Stimulated activated CD4-positive, alpha-beta T cell treated with anti-CD3 and anti-CD28 coated beads, Interleukin-4, amount 100 ng/mL, for 4 hours (primary cell): ENCODE measurements at places on chromosomes 16 and 17.

DNA sequence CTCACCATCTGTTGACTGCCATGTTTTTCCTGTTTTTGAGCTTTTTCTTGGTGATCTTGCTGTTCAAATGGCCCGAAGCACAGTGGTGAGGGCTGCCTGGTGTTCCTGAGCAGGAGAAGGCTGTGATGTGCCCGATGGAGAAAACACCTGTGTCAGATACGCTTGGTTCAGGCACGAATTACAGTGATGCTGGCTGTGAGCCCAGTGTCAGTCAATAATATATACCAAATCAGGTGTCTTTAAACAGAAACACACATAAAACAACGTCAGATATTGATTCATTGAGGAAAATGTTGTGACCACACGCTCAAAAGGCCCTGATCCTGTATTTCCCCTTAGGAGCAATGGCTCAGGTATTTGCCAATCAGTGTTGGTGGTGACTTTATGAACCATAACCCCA lies 111.7 kb downstream of the SDR42E1 start:
- DNase-seq = no peak

- DNase-seq = no peak
Observed at GRCh38 chr16:17556276-17557052, 85.7 kb upstream of the XYLT1 start.

DNA sequence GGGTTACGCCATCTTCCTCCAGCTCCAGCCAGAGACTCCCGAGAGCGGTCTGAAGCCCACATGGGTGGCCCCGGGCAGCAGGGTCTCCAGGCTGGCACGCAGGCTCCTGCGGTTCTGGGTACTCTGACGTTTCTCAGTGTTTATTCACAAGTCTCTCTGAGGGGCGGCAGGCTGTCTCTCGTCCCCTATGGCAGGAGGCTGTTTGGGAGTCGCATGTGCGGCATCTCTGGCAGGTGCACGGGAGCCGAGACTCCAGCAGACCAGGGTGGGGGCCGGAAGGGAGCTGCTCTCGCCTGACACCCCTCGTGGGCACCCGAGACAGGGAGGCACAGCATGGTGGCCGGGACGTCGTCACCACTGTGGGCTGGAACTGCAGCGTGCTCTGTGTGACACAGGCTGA lies 48.1 kb downstream of the ZNF778 start:
- no peak for DNase-seq

- DNase-seq = no peak
Observed at GRCh38 chr17:72145962-72146361, 25.1 kb downstream of the SOX9 start.

DNA sequence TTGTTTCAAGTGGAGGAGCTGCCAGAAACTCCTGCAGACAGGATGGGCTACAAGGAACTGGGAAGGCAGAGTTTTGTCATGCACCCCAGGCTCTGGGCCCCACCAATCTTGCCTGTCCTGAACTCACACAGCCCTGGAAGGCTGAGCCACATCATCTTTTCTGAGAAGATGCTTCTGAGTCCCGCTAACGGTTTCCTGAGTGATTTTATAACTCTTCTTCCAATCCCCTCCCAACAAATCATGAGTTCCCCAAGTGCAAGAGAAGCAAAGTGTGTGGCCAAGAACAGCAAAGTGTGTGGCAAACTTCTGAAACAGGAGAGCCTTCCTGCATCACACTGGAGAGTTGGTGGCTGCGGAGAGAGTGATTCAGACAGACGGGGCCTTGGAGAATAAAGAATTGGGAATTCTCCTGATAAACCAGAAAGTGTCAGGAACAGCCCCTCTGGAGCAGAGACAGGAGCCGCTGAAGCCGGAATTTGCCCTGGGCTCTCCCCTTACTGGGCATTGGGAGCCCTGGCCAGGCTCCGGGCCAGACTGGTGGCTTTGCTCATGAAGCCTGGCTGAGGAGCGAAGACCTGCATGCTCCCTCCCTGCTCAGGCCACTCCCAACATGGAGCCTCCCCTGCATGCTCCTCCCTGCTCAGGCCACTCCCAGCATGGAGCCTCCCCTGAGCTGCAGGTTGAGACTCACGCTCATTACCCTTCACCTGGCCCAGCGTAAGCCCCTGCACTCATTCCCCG lies 47.2 kb downstream of the PITPNM3 start:
- DNase-seq = no peak

DNA sequence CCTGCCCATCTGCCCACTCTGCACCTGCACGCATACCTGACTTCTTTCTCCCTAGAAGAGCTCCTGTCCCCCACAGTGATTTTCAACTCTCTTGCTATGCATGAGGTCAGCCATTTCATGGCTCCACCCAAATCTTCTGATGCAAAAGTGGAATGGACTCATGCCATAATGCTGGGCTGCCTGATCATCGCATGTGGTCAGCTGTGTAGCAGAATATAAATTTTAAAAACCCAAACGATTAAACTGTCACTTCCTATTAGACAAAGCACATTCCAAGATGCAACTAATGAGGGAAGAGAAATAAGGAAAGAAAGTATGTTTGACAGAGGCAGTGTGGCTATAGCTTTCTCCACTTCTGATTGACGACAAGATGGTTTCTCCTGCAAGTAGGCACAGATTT lies 26.1 kb downstream of the GRIN2A start:
- DNase-seq = no peak

GRCh38 chr17:76345377-76345974 lies 8.2 kb downstream of the PRPSAP1 start:
- DNase-seq = no peak

DNA sequence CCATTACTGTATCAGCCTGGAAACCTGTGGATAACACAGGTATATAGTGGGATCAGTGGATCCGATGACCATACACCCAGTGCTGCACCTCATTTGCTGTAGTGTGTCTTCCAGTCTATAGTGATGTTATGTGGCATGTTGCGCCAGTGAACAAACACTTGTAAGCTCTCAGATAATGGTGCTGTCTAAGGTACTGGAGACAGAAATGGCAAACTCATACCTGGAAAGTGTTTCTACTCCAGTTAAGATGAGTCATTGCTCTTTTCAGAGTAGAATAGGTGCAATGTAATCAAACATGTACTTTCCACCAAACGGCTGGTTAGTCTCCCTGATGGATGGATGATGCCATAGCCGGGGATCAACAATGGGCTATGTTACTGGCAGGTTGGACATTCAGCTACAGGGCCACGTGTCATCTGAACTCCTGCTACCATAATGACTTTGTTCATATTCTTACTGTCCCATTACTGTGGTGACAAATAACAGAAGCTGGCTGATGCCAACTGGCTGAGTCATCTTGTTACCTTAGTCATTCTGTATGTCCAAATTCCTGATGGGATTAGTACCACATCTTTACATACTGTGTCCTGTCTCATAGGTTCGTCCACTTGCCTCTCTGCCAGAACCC lies 6.3 kb downstream of the CCL11 start:
- DNase-seq = no peak

- no peak for DNase-seq
Observed at GRCh38 chr17:5854871-5855554, 215.2 kb upstream of the WSCD1 start.

DNA sequence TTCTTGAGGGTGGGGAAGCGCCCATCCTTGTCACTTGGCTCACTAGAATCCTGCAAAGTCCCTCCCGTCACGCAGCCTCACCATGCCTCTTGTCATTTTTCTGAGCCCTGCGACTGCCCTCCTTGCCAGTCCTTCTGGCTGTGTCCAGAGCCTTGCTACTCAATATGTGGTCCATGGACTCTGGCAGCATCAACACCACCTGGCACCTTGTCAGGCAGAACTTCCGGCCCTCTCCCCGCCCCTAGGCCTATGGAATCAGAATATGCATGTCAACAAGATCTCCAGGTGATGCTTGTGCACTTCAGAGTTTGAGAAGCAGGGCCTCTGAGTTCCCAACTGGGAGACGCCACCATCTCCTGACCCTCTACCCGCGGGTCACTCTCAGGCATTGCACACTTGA lies 12.1 kb downstream of the PIMREG start:
- no peak for DNase-seq

DNA sequence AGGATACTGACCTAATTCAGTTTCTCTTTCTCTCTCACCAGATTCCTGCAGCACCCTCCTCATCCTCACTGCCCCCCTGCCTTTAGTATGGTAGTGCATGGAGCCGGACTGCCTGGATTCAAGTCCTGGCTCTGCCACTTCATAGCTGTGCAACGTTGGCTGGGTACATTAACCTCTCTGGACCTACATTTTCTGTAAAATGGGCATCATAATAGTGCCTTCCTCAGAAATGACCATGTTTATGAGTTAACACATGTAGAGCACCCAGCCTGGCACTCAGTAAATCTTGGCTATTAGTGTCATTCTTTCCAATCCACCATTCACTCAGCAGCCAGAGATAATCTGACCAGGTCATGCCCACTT lies 7.3 kb downstream of the UNC119 start:
- no peak for DNase-seq

DNA sequence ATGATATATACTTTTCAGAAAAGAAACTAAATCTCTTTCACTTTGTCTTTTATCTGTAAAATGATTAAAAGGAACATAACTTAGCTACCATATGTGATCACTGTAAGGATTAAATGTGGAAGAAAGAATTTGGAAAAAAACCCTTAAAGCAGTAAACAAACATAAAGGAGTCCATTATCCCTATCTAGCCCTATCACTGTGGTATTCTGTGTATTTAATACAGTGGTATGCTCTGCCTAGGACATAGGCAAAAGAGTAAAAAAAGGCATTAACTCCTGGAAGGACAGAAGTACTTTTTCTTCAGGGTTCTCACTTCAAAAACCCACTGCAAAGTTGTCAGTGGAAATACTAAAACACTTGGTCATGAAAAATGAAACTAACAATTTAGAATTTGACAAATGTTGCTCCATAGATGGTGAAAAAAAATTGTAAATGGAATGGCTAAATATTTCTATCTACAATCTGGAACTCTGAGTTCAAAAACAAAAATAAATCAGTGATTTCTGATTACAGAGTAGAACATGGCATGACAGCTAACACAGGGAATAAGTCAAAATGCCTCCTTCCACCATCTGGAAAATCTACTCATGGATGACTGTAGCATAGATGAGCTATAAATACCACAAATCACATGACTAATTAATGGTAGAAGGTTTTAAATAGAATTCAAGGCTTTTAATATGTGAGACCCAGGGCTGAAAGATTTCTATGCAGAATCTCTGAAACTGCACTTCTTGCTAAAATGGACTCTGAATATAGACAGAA lies 140.1 kb downstream of the ITFG1 start:
- DNase-seq = no peak

DNA sequence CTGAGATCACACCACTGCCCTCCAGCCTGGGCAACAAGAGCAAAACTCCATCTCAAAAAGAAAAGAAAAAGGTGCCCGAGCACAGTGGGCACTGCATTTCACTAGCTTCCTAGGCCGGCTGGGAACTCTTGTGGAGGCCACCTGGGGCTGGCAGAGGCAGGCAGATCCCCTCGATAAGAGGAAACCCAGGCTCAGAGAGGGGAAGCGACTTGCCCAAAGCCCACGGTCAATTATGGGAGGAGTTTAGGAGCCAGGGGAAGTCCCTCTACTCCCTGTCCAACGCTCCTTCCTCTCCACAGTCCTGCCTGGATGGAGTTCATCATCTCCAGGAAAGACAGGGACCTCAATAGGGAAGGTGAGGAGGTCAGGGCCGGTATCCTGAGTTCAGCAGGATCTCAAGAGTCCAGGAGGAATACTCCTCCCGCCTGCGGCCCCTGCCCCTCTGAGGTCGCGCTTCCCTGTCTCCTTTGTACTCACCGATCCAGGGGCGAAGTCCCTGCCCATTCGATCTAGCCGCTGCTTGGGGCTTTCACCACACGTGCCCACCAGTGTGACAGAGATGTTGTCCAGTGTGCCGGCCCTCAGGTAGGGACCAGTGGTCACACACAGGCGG lies 841 bp downstream of the ALOXE3 start:
- no peak for DNase-seq

GRCh38 chr16:9139965-9140364 lies 48.5 kb downstream of the HAPSTR1 start:
- DNase-seq = no peak

GRCh38 chr16:50634947-50635346 lies 46.2 kb downstream of the SNX20 start:
- DNase-seq = no peak

- DNase-seq = no peak
Observed at GRCh38 chr17:20852990-20853370, 189.8 kb downstream of the USP22 start.

- no peak for DNase-seq
Observed at GRCh38 chr17:16486373-16487250, 5.4 kb downstream of the LRRC75A start.

DNA sequence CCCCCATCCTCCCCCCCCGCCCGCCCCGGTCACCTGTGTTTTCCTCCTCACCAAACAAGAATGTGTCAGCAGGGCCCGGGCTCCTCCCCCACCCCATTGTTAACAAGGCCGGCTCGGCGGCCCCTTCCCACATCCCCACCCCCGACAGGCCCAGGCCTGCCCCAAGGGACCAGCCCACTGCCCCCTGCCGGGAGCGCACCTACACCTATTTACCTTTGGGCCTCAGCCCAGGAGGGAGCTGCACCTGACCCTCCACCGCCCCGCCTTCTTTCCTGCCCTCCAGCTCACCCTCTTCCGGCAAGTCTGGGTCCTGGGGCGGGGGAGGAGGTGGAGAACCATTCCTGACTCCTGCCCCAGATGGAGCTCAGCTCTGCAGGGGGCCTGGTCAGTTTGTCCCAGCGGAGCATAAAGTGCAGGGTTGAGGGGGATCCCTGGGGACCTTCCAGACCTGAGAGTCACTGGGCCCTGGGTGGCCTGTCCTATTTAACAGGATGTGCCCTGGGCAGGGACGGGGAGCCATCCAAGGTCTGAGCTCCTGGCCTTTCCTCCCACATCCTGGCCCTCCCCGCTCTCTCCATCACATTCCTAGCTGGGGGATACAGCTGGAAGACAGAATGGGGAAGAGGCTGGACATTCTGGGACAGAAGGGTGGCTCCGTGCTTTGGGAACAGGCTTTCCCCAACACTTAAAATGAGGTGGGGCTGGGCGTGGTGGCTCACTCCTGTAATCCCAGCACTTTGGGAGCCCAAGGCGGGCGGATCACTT lies 8.3 kb downstream of the FOXJ1 start:
- DNase-seq = no peak

- no peak for DNase-seq
Observed at GRCh38 chr17:7238420-7239090, 702 bp downstream of the PHF23 start.

DNA sequence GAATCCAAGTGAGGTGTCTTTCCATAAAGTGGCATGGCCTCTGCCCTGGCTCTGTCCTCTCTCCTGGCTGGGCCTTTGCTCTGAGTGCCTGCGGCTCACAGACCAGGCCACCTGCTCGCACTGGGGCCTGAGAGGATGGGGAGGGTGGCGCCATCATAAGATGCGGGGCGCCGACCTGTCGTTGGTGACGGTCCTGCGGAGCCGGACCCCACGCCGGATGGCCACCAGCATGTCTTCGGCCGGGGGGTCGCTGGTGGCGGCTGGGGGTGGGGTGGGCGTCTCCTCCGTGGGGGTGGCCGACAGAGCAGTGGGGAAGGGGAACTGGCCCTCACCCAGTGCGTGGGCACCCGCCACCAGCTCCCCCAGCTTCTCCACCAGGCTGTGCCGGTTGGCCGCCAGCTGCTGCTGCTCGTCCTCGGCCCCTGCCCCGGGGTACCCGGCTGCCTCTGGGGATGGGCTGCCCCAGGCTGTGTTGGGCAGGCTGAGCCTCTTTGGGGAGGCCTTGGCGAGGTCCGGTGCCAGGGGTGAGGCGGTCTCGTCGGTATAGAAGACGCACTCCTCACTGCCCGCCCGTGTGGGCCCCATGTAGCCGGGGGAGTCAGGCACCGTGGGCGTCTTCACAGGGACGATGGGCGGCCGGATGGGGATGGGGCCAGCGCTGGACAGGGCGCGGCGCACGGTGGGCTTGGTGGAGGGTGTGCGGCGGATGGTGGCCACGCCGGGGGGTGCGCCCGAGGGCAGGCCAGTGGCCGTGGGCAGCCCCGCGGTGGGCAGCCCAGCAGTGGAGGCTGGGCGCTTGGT lies 17.4 kb downstream of the IL34 start:
- no peak for DNase-seq

GRCh38 chr16:89295915-89296314 lies 78.4 kb downstream of the ZNF778 start:
- DNase-seq = no peak
